ENCODE measurements at places on chromosomes 12 and 14.

DNA sequence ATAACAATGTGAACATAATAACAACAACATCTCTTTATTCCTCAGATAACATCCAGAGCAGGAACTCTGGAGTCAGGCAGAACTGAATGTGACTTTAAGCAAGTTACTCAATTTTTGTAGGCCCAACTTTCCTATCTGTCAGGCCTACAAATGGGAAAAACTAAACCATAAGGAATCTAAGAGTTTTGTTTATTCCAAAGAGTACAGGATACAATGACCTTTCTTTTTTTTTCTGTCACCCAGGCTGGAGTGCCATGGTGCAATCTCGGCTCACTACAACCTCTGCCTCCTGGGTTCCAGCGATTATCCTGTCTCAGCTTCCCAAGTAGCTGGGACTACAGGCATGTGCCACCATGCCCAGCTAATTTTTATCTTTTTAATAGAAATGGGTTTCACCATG lies 9.4 kb downstream of the LPCAT3 start:
- DNase-seq: no peak

DNA sequence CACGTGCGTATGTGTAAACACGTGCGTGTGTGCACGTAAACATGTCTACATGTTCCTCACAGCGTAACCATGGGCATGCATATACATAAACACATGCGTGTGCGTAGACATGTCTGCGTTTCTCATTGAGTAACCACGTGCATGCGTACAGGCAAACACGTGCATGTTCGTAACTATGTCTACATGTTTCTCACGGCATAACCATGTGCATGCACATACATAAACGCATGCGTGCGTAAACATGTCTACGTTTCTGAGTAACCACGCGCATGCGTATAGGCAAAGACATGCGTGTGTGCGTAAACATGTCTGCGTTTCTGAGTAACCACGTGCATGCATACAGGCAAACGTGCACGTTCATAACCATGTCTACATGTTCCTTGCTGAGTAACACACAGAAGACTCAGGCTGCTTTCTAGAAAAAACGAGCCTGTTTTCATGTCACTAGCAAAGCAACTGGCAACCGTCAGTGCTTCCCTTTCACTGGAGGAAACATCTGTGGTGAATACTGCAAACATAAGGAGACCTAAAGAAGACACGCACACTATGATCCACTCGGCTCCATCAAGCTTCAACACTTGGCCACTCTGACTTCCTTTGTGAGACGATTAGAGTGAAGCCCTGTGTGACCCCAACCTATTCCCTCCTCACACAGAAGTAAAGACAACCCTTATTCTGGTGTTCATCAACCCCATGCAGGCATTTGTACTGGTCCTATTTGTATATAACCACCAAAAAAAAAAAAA lies 28.8 kb downstream of the POLE start:
- no peak for DNase-seq

GRCh38 chr12:64097366-64098105 lies 124.6 kb downstream of the KICS2 start:
- DNase-seq: no peak

GRCh38 chr12:71069311-71069710 lies 88.5 kb downstream of the TSPAN8 start:
- DNase-seq: no peak

DNA sequence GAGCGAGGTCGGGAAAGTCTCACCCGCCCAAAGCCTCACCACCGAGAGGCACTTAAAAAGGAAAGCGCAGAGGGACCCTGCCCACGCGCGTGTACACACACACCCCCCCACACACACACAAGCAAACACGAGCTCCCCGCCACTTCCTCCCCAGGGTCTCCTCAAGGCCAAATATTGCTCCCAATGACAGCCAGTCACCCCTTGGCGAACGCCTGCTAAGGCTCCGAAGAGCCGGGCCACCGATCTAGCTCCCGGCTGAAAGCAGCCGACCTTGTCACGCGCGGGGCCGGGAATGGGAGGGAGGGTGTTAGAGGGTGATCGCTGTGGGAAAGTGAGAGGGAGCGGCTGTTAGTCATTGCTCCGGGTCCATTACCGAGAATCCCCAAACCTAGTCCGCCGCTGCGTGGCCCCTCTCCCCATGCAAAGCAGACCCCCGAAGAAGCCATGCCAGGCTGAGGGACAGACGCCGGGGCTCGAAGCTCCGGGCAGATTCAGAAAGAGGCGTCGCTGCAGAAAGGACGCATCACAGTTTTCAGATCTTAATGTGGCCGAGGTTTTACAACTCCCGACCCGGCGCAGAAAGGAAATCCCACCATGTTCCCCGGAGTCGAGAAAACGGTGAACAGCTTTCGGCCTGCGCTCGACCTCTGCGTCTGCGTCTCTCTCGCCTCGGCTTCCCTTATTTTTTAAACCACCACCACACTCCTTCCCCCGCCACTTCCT lies 2.6 kb downstream of the BMP4 start:
- DNase-seq: no peak

GRCh38 chr12:10121278-10121677 lies 8.7 kb downstream of the CLEC7A start:
- no peak for DNase-seq

Data from activated CD4-positive, alpha-beta T cell treated with anti-CD3 and anti-CD28 coated beads, Interleukin-2, amount 10 ng/mL, durations not matched to agents 7 days and 5 days (primary cell).